ENCODE measurements at places on chromosomes 12 and 14.

- peak; percentile 79 for DNase-seq
Measured at GRCh38 chr12:121580959-121581685, at the start of gene KDM2B. Gene KDM2B (minus strand): TSS chr12:121581023. CDS start chr12:121580911, 112 bp downstream.

- no peak for DNase-seq
Measured at GRCh38 chr14:104865081-104865630, at the start of gene CEP170B. Gene CEP170B (plus strand): TSS chr14:104865268. CDS start chr14:104868451, 3,183 bp downstream.

DNA sequence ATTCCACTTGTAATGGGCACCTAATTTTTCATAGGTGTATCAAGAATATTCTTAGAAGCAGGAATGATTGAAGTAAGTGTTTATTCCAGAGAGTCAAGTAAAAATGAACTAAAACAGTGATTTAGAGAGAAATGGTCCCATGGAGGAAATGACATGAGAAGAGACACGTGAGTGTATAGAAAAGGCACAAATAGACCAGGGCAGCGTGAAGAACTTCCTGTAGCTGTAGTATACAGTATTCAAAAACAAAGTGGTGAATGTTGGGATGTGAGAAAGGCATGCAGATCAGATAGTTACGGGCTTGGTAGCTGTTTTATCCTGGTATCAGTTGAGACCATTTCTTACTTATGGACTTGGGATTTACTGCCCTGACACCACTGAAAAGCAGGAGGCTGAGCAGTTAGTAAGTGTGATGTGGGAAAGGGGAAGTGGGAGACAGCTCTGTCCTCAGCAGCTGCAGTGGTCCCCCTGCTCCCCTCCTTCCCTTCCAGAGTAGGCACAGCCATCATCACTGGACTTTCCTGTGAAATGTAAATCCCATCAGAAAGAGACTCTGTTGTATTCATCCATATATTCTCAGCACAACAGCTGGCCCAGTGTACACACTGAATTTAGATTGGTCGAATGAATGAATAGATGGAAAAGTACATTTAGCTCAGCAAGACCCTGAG is 16.8 kb upstream of the TESPA1 start:
- no peak for DNase-seq

DNA sequence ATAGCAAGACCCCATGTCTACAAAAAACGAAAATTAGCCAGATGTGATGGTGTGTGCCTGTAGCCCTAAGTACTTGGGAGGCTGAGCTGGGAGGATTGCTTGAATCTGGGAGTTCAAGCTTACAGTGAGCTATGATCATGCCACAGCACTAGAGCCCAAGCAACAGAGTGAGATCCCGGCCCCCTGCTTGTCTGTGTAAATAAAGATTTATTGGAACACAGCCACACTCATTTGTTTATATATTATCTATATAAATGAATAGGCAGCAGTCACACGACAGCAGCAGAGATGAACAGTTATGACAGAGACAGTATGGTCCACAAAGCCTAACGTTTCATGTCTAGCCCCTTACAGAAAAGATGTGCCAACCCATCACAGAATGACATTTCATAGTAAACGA is 14.8 kb downstream of the DDX54 start:
- DNase-seq: no peak

DNA sequence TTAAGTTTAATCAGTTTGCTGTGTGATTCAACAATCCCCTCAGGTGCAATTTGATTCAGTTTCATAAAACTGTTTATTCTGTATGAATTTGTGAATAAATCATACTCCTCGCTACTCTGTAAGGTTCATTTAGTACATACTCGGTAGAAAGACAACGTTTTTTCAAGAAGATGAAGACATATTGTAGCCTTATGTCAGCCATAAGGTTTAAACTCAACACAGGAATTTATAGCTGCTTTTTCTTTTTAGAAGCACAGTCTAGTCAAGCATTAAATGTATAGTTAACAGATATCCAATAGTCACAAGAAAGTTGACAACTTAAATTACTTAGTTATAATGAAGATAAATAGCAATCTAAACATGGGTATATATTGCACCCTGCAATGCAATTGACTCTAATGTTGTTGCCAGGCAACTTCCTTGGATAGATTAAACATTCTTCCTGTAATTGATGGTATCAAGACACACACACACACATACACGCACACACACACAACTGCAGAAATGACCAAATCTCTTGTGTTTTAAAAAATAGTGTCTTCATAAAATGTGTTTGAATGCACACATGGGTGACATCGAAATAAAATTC is 151.5 kb upstream of the MGAT4C start:
- DNase-seq: no peak

- DNase-seq: peak; percentile 34
Measured at GRCh38 chr12:104569346-104570173, 112.8 kb downstream of the CHST11 start.

GRCh38 chr14:24789378-24789884 is 155.4 kb upstream of the GZMB start:
- DNase-seq: no peak

DNA sequence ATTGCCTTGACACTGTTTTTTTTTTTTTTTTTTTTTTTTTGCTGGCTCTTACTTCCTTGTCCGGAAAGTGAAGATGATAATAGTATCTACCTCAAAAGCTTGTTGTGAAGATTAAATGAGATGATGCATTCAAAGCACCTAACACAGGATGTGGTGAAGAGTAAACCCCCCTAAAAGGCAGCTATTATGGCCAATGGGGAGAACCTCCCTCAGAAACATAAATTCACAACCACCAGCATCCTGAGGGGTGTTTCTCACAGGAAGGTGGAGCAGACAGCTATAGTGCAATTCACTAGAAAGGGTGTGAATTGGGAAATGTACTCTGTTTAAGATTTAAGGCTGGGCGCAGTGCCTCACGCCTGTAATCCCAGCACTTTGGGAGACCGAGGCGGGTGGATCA is 85.4 kb upstream of the CRY1 start:
- no peak for DNase-seq

GRCh38 chr12:23816394-23816851 is 133.0 kb downstream of the SOX5 start:
- DNase-seq: no peak

GRCh38 chr12:112705037-112705632 is 86.4 kb upstream of the RPH3A start:
- peak; percentile 4 for DNase-seq

DNA sequence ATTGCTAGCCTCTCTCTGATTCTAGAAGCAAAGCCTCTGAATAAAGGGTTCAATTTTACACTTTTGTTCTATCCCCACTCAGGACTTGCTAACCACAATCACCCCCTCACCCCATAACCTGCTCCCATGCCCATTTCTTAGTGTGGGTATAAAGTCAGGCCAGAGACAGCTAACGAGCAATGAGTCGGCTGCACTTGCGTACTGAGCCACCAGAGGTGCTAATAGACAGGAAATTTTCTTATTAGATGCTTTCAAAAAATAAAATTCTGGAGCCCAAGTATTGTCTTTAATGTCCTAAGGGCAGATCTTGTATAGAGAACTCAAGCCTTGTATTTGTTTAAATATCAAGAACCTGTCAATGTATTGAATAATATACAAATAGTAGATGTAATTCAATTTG is 256.9 kb downstream of the SYT1 start:
- peak; percentile 9 for DNase-seq

GRCh38 chr14:22255017-22255950 is 333.7 kb downstream of the DAD1 start:
- no peak for DNase-seq

DNA sequence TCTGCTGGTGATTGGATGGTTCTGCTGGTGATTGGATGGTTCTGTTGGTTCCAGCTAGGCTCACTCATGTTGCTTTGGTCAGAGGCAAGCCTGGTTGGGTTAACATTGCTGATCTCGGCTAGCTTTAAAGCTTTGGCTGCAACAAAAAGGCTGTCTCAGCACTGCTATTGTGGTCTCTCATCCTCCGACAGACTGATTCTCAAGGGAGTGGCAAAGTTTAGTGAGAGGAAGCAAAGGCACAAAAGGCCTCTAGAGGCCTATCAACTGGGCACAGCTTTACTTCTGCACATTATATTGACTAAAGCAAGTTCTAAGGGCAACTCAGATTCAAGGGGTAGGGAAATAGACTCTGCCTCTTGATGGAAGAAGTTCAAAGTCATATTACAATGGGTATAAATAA is 84.7 kb upstream of the LGR5 start:
- no peak for DNase-seq

DNA sequence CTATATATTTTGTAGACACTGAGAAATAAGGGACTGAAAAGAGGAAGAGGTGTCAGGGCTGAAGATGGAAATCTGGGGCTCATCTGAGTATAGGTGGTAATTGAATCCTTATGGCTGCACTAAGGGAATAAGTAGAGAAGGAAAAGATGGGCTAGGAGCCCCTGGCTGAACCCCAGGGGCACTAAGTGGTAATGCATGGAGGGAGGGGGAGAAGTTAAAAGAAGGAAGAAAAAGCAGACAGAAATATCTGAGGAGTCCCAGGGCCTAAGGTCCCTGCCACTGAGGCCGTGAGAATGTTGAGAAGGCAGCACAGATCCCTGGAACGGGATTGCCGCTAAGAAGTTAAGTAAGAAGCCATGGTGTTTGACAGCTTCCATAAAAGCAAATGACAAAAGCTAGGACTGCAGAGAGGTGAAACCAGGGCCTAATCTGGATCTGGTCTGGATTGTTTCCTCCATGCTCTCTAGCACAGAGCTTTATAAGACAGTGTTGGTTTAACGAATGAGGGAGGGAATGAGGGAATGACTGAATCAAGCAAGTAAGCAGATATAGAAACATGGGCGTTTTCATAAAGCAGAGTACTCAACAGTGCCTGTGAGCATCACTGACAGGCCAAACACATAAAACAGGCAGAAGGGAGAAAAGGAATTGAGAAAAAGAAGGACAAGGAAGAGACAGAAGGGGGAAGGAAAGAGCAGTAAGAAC is 92.9 kb downstream of the HMGA2 start:
- DNase-seq: no peak

- DNase-seq: peak; percentile 68
Measured at GRCh38 chr12:113007166-113007565, 28.8 kb downstream of the OAS2 start.

DNA sequence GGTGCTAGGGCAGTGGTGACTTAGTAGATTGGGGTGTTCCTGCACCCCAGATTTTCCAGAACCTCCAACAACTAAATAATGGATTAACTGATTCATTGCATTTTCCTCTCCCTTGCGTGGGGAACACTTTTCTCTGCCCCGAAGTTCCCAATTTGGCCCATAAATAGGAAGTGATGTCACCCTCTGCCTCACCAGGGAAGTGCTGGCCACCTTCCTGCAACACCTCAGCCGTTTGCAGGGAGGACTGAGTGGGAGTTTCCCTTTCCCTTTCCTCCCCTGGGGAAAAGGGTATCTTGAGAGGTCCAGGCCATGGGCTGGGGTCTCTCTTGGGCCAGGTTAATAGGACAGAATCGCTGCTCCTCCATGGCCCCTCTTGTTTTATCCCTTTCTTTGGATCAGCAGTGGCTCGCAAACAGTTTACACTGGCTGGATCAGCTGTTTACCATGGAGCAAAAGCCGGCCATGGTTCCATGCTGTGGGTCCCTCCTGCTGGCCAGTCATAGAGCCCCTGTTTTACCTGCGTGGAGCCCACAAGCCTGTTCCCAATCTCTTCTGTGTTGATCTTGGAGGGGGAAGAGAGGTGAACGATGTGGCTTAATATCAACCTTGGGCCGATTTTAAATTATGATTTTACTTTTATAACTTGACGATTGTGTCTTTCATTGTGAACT is 91.6 kb upstream of the VRK1 start:
- DNase-seq: no peak

DNA sequence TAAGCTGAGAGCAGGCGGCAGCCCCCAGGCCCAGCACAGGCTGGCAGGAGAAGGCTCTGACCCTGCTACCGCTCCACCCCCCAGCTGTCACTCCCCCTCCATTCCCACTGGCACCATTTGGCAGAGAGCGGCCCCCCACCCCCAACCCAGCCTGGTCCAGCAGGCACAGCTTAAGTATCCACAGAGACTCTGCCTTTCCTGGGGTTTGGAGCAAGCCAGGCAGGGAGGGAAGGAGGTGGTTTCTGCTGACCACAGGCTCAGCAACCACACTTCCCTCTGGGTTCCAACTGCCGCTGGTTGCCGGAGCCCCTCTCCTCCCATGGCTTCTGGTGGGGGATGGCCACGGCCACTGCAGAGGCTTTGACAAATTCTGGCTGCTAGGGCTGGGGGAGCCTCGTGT is 30.5 kb upstream of the CCND2 start:
- no peak for DNase-seq

DNA sequence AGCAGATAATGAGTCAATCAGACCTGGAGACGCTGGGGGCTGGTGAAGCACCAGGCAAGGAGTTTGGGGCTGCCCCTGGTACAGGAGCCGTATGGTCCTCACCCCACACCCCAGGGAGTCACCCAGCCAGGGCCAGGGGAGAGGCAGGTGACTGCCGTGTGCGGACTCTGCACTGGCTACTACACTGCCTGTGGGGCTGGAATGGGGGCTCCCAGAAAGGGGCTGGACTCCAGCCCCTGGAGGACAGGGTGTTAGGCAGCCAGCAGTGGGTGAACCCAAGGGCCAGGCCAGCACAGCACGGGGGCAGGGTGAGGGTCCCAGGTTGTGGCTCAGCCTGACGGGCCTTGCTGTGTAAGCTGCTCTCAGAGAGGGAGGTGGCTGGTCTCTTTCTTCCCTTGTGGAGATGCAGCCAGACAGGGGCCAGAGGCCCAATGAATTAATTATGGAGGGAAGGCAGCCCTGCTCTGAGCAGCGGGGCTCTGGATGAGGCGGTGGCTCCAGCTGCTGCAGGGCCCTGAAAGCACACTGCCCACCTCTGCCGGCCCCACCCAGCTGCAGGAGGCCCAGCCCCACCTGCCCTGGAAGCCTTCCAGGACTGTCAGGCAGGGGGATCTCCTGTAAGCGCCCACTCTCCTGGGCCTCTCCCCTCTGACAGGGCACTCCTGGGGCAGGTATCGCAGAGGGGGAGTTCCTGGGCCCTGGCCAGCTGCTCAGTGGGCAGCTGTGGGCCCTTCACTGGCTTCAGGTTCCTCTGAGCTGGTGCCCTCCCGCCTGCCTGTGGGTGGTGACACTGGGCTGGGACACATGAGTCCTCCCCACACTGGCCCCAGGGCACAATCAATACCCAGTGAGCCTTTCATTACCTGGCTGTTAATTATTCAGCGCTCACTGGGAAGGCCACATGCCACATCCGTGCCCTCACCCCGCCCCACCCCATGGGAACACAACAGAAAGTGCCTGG is 142.5 kb upstream of the C14orf180 start:
- DNase-seq: no peak

- DNase-seq: no peak
Measured at GRCh38 chr12:108215458-108215857, 86.4 kb downstream of the WSCD2 start.

GRCh38 chr14:85239791-85240190 is 290.2 kb upstream of the FLRT2 start:
- DNase-seq: peak; percentile 10

DNA sequence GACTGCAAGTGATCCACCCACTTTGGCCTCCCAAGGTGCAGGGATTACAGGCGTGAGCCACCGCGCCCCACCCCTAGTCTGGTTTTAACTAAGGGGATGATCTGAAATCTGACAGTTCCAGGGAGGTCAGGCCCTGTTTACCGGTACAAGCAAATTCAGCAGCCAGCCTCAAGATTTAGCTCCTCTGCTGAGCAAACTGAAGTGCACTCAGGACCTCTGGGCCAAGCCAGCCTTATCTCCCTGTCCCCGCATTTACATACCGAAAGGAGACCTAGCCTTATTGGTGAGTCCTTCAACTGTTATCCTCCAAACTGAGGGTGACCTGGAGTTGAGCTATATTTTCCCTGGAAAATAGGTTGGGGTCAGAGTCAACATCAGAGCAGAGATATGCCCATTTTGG is 835 bp upstream of the ABHD4 start:
- DNase-seq: no peak

- no peak for DNase-seq
Measured at GRCh38 chr14:104751539-104752422, 1.2 kb upstream of the SIVA1 start.

GRCh38 chr12:93011100-93011499 is 82.0 kb upstream of the EEA1 start:
- DNase-seq: no peak
